Right renal pelvis (tissue), 4 donors: ENCODE measurements at places on chromosomes 1 and 21.

DNA sequence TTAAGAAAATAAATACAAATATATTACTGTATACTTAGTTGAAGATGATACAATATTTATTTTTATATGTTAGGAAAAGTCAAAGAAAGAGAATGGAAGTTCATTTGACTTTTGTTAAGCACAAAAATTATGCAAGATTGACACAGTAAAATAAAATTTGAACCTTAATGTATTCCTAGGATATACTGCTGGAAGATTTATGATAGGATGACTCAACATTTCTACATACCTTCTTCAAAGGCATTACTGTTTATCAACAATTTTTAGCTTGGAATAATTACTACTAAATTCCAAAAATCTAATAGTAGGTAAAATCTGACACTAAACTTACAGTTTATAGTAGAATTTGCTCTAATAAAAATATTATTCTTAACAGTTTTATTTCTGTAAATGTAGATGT, 257.3 kb upstream of the ADAMTS5 start:
- no peak for DNase-seq

DNA sequence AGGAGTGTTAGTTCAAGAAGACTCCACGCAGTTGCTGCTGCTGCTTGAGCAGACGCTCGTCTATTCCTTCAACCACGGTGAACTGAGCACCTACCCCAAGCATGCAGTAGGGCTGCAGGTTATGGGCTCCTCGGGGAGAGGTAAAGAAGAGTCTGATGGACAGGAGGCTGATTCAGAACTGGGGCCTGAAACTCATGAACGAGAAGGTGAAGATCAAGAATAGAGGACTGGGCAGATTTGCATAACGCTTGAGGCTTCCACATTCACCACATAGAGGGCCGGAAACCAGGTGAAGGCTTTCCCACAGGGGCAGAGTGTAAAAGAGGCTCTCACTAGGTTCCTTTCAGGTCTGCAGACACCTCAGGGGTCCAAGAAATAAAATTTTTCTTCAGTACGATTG, 9.1 kb downstream of the ABCA4 start:
- DNase-seq = no peak

DNA sequence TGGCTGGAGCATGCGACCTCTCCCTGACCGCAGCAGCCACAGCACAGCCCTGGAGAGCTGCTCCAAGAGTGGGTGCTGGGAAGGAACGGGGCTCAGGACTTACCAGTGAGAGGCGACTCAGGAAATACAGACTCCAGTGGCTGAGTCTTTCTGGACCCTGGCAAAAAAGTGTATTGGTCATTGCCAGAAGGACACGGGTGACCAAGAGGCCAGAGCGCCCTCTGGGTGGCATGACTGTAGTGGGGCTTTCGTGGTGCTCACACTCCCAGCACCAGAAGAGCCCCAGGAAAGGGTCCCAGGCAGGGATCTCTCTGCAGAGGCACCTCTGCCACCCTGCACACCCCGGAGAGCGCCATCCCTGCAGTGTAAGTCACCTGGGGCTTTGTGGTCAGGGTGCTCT, 8.9 kb upstream of the PRDM16 start:
- no peak for DNase-seq

GRCh38 chr1:2935184-2935583, 86.1 kb upstream of the ACTRT2 start:
- no peak for DNase-seq

DNA sequence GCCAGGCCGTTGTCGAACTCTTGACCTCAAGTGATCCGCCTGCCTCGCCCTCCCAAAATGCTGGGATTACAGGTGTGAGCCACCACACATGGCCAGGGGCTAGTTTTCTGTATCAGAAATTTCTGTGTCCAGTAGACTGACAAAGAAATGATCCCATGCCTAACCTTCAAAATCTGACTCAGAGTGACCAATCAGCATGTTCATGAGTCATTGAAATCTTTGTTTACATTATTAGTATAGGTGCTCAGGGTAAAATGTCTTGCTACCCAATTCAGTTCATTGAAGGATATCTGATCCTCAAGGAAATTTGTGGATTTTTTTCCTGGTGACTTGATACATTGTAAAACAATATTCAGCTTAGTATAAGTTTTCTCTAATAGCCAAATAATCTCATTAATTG, 11.0 kb upstream of the LDLRAD2 start:
- DNase-seq = no peak

DNA sequence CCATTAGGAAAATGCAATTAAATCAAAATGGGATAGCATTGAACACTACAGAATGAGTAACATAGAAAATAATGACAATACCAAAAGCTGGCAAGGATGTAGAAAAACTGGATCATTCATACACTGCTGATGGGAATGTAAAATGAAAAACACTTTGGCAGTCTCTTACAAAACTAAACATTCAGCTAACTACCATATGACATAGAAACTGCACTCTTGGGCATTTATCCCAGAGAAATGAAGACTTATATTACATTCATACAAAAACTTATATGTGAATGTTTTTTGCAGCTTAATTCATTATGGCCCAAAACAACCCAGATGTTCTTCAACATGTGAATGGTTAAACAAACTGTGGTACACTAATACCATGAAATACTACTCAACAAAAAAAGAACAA, 66.4 kb downstream of the ANKRD13C start:
- no peak for DNase-seq

DNA sequence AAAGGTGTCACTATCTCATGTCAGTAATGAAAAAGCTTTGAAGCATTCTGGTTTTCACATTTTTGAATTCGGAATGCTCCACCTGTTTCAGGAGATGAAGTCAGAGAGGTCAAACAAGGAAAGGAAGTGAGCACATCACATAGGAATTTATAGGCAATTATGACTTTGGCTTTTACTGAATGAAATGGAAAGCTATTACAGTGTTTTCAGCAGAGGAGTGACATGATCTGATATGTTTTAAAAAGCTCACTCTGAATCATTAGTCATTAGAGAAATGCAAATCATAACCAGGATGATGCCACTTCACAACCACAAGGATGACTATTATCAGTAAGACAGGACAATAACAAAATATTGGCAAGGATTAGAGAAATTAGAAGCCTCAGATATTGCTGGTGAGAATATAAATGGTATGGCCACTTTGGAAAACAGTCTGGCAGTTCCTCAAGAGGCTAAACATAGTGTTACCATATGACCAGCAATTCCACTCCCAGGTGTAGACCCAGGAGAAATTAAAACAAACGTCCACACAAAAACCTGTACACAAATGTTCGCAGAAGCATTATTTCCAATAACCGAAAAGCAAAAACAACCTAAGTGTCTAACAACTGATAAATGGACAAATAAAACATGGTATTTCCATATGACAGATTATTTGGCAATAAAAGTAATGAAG, 7.5 kb downstream of the TAF1A start:
- no peak for DNase-seq

DNA sequence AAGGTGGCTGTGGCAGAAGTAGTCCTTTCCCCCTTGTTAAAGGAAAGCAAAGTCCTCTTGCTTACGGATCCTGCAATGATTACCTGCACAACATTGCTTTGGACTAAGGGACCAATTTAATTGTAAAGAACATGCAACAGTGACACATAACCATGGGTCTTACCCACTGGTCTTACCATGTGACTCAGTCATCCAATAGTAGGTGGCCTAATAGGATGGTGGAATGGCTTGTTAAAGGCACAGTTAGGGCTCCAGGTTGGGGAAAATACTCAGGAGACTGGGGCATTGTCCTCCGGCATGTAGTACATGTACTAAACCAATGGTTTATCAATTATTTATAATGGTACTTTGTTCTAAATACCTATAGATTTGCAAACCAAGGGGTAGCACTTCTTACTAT, 2.1 kb upstream of the YIPF1 start:
- DNase-seq = no peak

DNA sequence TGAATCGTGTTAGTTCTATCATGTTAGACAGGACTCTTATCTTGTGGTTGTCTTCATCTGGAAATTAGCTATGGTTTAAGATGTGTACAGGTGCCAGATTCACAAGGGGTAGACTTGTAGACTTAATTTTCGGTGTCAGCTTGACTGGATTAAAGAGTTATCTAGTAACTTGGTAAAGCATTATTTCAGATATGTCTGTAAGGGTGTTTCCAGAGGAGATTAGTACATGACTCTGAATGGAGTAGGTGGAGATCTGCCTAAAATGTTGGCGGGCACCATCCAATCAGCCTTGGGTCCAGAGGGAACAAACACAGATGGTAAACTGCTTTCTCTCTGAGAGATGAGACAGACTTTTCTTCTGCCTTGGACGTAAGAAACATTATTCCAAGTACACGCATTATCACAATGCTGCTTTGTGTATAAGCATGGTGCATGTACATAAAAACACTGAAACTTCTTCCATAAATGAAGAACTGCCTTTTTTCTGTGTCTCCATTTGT, 434.6 kb downstream of the SMYD3 start:
- DNase-seq = no peak

DNA sequence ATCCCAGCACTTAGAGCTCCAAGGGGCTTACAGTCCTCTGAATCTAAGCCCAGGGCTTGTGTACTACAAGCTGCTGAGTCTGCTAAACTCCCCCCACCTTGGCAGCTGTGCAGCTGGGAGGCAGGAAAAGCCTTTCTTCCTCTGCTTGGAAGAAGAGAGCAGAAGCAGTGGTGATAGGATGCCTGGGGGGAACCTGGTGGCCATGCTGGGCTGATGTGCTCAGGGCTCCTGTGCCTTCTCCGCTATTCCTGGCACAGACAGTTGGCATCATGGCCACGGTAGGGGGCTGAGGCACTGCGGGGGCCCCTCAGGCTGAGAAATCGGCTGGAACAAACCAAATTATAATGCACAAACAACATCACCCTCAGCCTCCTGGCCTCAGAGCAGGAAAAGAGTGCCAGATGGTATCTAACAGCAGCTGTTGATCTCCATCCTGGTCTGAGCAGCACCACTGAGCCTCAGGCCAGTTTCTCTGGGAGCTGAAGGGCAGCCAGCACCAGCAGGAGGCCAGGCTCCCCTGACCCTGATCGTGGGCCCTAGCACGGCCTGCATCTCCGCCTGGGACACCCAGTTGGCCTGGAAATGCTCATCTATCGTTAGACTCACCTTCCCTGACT, 35.8 kb downstream of the ECE1 start:
- no peak for DNase-seq

GRCh38 chr1:212918824-212919223, 31.5 kb upstream of the VASH2 start:
- DNase-seq = no peak

GRCh38 chr1:244450597-244451538, 841 bp downstream of the ADSS2 start:
- peak; percentile 25 for DNase-seq

GRCh38 chr1:30322859-30323257, 400.5 kb downstream of the MATN1 start:
- DNase-seq = no peak

DNA sequence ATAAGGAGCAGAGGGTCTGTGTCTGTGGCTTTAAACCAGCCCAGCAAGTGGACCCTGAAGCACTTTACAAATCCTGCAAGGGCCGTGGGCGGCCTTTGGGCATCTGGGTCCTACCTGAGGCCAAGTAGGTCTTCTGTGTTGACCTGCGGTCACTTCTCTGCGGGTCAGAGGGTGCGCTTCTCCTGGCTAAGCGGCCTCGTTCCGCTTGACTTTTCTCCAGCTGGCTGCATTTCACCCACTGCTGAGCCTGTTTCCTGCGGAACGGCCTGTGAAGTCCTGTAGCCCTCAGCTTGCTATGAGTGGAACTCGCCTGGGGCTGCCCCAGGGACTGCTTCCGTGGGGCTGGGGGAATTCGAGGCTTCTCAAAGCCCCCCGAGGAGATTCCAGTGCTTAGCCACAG, 43.3 kb downstream of the SLC37A1 start:
- DNase-seq = no peak

DNA sequence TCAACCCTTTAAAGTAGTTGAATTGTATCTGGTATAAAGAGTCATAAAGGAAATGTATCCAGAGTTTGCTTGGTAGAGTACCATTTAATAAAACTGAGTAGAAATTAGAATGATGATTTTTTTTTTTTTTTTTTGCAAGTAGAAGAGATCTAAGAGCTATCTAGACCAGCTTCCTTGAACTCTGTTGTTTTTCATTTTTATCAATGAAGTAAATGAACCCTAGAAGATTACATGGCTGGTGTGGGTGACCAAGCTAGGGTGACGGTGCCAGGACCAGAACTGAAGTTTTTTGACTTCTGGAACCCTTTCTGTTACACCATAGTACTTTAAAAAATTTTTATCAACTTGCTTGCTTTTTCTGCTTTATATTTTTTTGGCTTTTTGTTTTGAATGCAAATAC, 36.9 kb downstream of the MACO1 start:
- no peak for DNase-seq

GRCh38 chr1:247459507-247459906, 1.6 kb upstream of the OR2B11 start:
- DNase-seq = no peak

- no peak for DNase-seq
These were observed 63.7 kb upstream of the ANGPTL1 start for GRCh38 chr1:178934546-178934945.

DNA sequence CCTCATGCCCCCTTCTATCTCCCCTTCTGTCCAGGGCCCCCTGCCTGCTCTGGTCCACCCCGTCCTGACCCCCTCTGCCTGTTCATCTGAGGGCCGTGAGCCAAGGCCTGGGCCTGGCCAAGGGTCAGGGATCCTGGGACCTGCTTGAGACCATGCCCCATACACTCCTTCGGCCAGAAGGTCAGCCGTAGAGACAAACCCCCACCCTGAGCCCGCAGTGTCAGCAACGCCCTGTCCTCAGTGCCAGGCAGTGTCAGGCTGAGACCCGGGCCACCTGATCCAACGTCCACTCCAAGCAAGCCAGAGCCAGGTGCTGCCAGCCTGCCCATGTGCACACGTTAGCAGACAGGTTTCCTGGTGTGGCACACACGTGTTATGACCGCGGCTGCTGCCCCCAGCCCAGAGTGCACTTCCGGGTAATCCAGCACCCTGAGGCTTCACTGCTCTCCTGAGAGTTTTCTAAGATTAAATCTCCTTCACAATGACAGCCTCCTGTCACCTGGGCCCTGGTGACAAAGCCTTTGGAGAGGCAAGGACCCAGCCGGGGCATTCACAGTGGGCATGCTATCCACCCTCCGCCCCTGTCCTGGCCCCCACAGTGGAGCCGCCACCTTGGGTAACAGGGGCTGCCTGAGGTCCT, 10.1 kb upstream of the SAMD11 start:
- DNase-seq = no peak

DNA sequence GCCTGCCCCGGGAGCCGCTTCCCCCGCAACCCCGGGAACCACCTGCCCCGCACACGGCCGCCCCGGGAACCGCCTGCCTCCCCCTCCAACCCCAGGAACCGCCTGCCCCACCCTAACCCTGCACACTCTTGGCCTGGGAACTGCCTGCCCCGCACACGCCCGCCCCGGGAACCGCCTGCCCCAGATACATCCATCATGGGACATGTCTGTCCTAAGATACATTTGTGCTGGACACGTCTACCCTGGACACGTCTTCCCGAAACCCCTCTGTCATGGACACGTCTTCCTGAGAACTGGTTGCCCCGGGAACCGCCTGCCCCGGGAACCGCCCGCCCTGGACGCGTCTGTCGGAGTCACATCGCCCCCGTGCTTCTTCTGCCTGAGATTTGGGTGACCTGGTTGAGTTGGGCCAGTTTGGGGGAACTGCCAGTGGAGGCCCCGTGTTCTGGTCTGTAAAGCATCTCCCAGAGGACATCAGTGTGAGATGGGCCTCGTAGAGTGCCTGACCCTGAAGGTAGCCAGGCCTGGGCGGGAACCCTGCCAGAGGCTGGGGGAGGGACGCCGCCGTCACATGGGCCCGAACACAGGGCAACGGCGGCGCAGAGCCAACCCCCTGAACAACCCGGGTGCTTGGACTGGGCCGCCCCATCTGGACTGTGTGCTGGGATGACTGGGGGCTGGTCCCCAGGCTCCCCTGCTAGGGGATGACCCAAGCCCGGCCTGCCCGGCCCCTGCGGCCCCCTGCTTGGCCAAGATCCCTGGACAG, 3.6 kb downstream of the PERM1 start:
- no peak for DNase-seq
